ENCODE measurements at places on chromosomes 2 and 18. TPM values are rescaled to one million over a fixed set of nuclear protein-coding genes. Genes with fewer than 3 reads are reported as not detected.

Gene CAPN14
- total RNA-seq = not detected

Gene ALPP
- total RNA-seq = not detected

Gene PAIP2B
- total RNA-seq = 2.0 TPM

Gene HAAO
- total RNA-seq = 4.1 TPM

Gene GLI2
- total RNA-seq = 4.2 TPM

All from motor neuron (in vitro differentiated cells).